ENCODE measurements at places on chromosomes 16 and 17. TPM values are rescaled to one million over a fixed set of nuclear protein-coding genes. Genes with fewer than 3 reads are reported as not detected.

The NOG gene
- total RNA-seq, result not detected

DNA sequence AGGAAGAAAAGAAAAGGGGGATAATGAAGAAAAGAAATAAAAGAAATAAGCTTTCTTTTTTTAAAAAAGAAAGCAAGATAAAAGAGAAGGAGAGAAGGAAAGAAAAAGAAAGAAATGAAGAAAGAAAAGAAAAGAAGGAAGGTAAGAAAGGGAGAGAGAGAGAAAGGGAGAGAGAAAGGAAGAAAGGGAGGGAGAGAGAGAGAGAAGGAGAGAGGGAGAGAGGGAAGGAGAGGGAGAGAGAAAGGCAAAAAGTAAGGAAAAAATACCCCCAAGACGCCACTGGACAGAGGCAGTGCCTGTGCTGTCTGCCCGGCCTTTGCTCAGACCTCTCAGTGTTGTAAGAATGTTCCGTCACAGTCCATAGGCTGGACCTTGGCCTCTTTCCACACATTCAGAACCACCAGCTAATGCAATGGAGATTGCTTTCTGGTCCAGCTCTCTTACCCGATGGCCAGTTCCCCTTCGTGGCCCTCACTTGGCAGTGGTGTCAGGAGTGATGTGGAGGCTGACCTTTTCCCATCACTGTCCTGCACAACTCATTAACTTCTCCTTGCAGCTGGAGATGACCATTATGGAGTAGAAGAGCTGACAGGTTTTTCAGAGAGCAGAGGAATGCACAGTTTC, 14.3 kb upstream of the HNF1B start:
- H3K36me3 ChIP-seq, result no peaks in the 10 kb centered on the region
- peaks cover 26% of the 10 kb centered on the region for H3K27me3 ChIP-seq
- DNase-seq, result no peak
- no peak overlapping the region for H3K27ac ChIP-seq

DNA sequence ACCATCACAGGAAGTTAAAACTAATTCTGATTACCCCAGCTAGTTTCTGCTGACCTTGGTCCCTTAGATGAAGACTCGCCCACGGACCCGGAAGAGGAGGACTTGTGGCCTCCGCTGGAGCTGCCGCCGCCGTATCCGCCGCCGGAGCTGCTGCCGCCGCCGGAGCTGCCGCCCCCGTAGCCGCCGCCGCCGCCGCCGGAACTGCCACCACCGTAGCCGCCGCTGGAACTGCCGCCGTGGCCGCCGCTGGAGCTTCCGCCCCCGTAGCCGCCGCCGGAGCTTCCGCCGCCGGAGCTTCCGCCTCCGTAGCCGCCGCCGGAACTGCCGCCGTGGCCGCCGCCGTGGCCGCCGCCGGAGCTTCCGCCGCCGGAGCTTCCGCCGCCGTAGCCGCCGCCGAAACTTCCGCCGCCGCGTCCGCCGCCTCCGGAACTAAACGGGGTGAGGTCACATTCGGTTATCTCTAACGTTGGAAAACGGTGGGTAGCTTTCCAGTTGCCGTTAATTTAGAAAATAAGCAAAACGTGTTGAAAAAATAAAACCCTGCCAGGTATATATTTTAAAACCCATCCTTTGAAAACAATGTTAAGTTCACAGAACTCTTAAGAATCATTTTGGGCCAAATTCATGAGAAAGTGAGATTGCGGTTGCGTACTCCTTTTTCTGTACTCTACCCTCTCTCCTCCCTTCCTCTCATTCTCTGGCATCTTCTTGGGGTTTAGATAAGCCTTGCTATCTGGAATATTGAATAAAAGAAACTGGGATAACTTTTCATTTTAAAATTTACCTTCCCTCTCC, 3.5 kb downstream of the KRT10 start:
- peak; percentile 77 for DNase-seq
- H3K4me1 ChIP-seq, result peaks cover 7% of the 10 kb centered on the region
- H3K36me3 ChIP-seq, result no peaks in the 10 kb centered on the region
- peak overlapping the region; percentile 93 for H3K4me3 ChIP-seq
- no peaks in the 10 kb centered on the region for H3K27me3 ChIP-seq

DNA sequence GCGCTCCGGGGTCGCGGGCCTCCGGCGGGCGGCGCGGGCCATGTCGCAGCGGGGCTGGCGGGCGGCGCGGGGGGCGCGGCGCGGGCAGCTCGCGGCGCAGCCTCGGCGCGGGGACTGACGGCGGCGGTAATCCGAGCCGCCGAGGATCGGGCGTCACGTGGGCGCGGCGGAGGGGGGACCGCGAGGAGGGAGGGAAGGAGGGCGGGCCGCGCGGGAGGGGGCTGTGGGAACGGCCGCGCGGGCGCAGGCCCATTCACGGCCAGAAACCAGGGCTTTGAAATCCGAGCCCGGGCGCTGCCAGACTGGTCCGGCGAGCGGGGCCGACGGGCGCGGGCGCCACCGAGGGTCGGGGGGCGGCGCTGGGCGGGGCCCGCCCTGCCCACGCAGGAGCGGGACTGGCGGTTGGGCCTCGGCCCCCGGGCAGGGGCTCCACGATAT, at the start of gene MTSS2:
MTSS2 (minus strand) TSS at position 116 of the 438 bp plus-strand sequence. CDS start 262 bp downstream, outside the sequence.
- H3K27ac ChIP-seq, result no peak within 1 kb of the TSS
- no peaks in the 10 kb centered on the region for H3K27me3 ChIP-seq
- peaks cover 36% of the 10 kb centered on the region for H3K4me1 ChIP-seq
- peak; percentile 86 for DNase-seq
- H3K4me3 ChIP-seq, result no peak within 1 kb of the TSS

GRCh38 chr17:77471984-77472461, 331.3 kb downstream of the SEC14L1 start:
- H3K36me3 ChIP-seq, result no peaks in the 10 kb centered on the region
- no peaks in the 10 kb centered on the region for H3K27me3 ChIP-seq
- H3K27ac ChIP-seq, result peak overlapping the region; percentile 30
- no peak for DNase-seq
- no peak overlapping the region for H3K4me3 ChIP-seq
- peaks cover 38% of the 10 kb centered on the region for H3K4me1 ChIP-seq

- H3K27me3 ChIP-seq, result no peaks in the 10 kb centered on the region
- H3K27ac ChIP-seq, result no peak overlapping the region
- peaks cover 6% of the 10 kb centered on the region for H3K4me1 ChIP-seq
- no peaks in the 10 kb centered on the region for H3K36me3 ChIP-seq
- DNase-seq, result no peak
- no peak overlapping the region for H3K4me3 ChIP-seq
These were observed 114.7 kb downstream of the BCAS3 start for GRCh38 chr17:60792250-60792898.

DNA sequence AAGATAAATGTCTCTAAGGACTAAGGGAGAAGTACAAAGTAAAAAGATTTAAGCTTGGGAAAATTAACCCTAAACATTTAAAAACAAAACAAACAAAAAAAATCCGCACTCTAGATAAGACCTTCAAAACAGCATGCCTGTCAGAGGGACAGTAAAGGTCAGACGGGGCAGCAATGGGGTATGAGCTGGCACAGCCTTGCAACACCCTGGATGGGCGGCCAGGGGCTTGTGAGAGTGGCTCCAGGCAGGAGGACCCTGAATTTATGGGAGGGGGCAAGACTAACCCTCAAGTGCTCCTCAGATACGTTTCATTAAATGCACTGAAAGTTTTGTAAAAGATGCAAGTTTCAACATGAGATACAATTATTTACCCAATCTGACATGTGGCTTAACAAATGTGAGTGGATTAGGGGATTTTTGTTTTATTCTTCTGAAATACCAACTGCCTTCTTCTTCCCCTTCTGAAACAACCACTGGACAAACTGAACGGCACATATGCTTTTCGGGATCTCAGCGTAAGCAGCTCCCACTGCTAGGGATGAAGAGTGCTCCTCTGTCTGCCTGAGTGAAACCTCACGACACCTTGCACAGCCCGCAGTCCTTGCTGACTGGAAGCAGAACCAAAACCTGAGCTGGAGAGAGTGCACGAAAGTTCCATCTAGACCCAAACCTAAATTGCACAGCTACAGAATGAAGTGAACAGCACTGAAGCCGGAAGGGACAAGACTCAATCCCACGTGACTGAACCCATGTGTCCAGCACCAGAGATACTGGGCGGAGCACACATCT, 128.4 kb downstream of the ANKRD11 start:
- DNase-seq, result no peak
- H3K4me1 ChIP-seq, result peaks cover 15% of the 10 kb centered on the region
- no peaks in the 10 kb centered on the region for H3K36me3 ChIP-seq
- peak overlapping the region; percentile 37 for H3K27ac ChIP-seq

The ANKRD40CL gene
- total RNA-seq, result not detected

The IRF8 gene
- total RNA-seq, result 15.9 TPM

The CPPED1 gene
- 21.8 TPM for total RNA-seq

The AGRP gene
- 3.1 TPM for total RNA-seq

DNA sequence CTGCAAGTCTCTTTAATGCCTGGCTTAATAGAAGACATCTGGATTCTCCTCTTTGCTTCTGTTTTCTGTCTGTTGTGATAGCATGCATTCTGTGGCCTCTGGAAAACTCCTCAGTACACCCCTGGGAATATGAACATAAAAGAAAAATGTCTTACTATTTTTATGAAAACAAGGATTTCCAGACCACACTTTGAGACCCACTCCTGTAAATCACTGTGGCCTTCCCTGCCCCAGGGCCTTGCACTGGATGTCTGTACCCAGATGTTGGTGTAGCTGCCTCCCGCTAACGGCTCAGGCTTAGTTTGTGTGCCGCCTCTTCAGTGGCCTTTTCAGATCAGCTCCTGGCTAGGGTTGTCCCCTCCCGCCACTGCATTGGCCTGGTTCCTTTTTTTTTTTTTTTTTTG, 126.6 kb downstream of the SOCS1 start:
- peaks cover 12% of the 10 kb centered on the region for H3K4me1 ChIP-seq
- DNase-seq, result no peak
- H3K27me3 ChIP-seq, result no peaks in the 10 kb centered on the region
- peaks cover 12% of the 10 kb centered on the region for H3K36me3 ChIP-seq
- H3K4me3 ChIP-seq, result no peak overlapping the region

The PRPSAP1 gene
- 60.8 TPM for total RNA-seq

The CORO1A gene
- 44.6 TPM for total RNA-seq

The ABCA9 gene
- 14.8 TPM for total RNA-seq

GRCh38 chr16:80191928-80192327, 348.9 kb upstream of the DYNLRB2 start:
- no peak overlapping the region for H3K27ac ChIP-seq
- H3K27me3 ChIP-seq, result no peaks in the 10 kb centered on the region
- H3K4me1 ChIP-seq, result no peaks in the 10 kb centered on the region
- DNase-seq, result no peak

DNA sequence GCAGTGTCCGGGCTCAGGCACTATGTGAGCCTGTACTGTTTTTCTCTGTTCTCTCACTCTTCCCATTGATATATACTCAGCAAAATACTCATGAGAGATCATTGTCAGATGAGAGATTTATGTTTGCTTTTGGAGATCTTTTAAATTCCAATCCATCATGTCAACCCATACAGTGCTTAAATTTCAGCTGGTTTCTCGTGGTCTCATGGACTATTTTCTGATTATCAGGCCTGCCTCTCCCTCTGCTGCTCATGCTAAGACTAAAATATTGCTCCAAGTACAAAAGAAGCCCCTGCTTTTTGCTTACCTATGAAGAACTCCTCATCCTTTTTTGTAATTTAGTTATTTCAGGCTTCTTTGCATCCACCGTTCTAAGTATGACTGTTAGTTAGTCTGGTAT, 547.2 kb downstream of the KCNJ2 start:
- no peak overlapping the region for H3K4me3 ChIP-seq
- no peaks in the 10 kb centered on the region for H3K4me1 ChIP-seq
- DNase-seq, result no peak
- no peak overlapping the region for H3K27ac ChIP-seq
- H3K27me3 ChIP-seq, result no peaks in the 10 kb centered on the region
- no peaks in the 10 kb centered on the region for H3K36me3 ChIP-seq

DNA sequence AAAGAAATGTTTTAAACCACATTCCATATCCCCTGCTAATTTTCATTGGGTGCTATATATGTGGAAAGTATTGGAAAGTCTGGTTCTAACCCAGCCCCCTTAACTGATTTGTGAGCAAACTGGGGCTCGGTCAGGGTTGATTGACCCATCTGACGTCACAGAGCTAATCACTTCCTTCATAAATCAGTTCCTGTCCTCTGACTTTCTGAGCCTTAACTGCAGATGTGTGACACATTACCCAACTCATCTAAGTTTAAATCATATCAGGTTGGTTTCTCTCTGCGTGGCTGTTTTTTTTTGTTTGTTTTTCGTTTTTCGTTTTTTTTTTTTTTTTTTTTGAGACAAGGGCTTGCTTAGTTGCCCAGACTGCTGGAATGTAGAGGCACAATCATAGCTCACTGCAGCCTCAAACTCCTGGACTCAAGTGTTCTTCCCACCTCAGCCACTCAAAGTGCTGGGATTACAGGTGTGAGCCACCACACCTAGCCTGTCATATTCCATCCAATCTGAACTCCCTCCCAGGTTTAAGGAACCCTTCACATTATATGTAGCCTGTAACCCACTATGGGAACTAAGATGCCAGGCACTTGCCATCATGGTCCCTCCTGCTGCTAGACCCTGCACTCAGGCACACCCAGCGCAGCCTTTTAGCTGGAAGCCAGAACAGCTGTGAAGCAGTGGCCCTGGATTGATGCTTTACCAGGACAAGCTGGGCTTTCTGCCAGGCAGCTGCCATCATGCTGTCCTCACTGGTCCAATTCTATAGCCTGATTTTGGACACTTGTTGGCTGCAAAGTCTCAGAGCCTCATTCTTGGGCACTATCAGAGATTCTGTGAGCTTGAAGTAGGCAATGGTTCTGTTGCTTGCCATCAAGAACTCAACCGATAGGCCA, 6.9 kb upstream of the BPTF start:
- H3K27me3 ChIP-seq, result no peaks in the 10 kb centered on the region
- no peak overlapping the region for H3K27ac ChIP-seq
- H3K4me1 ChIP-seq, result no peaks in the 10 kb centered on the region
- no peaks in the 10 kb centered on the region for H3K36me3 ChIP-seq
- no peak for DNase-seq
- H3K4me3 ChIP-seq, result no peak overlapping the region

DNA sequence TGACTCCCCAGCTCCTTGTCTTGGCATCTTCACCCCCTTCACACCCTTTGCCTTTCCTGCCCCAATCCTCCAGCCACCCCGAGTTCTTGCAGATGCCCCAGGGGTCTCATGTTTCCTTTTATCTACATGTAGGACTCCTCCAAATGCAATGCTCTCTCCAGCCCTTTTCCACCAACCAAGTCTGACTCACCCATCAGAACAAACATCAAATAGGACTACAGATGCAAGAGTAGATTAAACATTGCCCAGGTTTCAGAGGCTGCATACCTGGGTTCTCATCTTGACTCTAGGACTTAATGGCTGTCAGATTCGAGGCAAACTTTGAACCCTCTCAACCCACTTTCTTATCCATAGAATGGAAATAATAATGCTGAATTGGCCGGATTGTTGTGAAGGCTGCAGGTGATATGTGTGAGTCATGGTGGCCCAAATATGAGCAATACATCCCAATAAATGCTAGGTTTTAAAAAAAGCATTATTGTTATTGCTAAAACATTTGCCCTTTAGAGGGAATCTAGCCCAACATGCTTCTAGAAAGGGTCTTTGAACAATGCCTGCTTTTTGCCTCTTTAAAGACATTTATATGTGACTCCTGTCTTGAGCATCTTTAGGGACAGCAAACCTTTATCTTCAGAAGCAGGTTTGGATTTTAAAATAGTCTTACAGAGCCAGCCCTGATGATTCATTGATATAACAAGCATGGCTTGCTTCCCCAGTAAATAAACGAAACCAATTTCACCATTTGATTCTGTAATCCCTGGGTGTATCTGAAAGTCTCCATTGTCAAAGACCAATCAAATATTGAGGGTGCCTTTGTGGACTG, 310.1 kb downstream of the FOXL1 start:
- H3K4me1 ChIP-seq, result no peaks in the 10 kb centered on the region
- DNase-seq, result no peak
- no peaks in the 10 kb centered on the region for H3K36me3 ChIP-seq

GRCh38 chr16:57371494-57372371, 557 bp upstream of the CX3CL1 start:
- no peaks in the 10 kb centered on the region for H3K4me1 ChIP-seq
- H3K36me3 ChIP-seq, result no peaks in the 10 kb centered on the region
- H3K4me3 ChIP-seq, result no peak overlapping the region
- H3K27ac ChIP-seq, result no peak overlapping the region

Data from adrenal gland (tissue), 19 donors.